NCI-H1417 treated with DMSO at 0.1 percent for 48 hours (cell line): ENCODE measurements at places on chromosomes 2 and 18.

GRCh38 chr18:11849841-11850634 is 1.2 kb upstream of the CHMP1B start:
- DNase-seq: no peak

DNA sequence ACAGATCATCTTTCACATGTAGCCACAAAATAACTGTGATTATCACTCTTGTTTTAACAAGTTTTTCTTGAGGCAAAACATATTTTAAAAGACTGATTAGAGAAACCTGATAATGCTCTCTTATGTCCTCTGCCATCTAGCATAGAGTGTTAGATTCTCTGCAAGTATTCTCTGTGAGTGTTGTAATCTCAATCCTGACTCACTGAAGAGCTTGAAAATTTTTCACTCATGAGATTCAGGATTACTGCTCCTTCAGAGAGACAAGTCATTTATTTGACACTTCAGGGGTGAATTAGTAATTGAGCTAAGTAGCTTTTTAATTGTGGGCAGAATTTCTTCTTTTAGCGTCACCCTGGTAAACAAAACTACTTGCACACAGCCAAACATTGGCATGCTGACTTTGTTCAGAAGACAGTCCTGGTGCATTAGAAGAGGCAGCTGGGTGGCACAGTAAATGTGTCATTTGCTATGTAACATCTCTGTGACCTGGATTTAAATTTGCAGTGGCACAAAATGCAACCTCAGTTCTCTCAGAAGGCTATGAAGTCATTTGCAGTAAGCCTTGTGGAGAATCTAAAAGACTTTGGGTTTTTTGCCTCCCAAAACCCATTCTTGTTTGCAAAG is 172.9 kb downstream of the LRP1B start:
- no peak for DNase-seq

DNA sequence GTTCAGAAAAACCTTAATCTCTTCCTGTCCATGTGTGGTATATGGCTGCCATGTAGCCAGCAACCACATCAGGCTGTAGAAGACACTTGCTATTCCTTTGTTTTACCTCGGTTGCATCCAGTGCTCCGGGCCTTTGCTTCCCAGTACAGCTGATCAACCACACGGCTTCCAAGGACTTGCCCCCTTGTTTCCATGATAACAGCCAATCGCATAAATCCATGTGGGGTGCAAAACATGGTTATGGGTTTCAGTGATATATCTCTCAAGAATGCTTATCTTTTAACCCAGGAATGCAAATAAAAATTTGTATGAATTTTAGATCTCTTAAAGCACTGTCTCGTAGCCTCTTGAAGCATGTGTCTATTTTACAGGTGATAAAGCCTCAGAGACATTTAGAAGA is 118.3 kb downstream of the MGAT5 start:
- DNase-seq: no peak

DNA sequence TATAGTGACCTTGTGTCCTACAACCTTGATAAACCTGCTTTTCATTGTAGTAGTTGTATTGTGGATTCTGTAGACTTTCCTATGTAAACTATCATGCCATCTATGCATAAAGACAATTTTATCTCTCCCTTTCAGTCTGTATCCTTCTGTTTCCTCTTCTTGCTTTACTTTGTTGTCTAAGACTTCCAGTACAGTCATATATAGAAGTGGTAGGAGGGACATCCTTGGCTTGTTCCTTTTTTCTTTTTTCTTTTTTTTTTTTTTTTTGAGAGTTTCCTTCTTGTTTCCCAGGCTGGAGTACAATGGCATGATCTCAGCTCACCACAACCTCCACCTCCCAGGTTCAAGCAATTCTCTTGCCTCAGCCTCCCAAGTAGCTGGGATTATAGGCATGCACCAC is 39.7 kb downstream of the UBE2F start:
- DNase-seq: no peak

DNA sequence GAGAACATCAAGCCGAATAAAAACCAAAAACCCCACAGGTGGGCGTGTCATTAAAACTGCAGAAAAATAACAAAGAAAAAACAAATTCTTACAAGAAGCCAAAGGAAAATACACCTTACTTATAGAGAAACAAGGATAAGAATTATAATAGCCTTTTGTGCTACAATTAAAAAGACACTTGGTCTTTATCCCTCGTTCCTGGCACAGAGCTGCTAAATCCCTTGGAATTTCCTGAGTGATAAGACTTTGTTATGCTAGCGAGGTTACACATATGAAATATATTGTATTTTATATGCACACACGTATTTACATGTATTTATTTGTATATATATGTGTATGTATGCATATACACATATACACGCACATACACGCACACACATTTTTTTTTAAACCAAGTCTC is 325.3 kb upstream of the TFPI start:
- DNase-seq: no peak
